Upper lobe of left lung (tissue), 6 donors: ENCODE measurements at places on chromosomes 5 and 9. TPM values are rescaled to one million over a fixed set of nuclear protein-coding genes. Genes with fewer than 3 reads are reported as not detected.

DNA sequence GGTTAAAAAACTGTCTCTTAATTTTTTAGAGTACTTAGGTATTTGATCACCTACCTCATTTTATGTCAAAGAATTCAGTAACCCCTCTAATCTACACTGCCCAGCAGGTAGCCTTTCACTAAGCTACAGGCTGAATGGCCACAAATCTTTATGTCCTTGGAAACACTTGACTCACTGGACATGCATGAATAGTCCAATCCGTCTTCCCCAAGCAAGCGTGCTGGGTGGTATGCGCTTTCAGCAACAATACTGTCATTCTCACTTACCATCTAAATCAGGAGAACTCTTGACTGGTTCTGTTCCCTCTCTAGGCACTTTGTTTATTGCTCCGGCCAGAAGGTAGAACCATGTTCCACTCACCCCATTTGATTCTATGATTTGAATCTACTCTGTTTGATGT, 73.1 kb downstream of the TRPM3 start:
- H3K4me1 ChIP-seq: no peaks in the 10 kb centered on the region
- H3K27me3 ChIP-seq: no peaks in the 10 kb centered on the region

DNA sequence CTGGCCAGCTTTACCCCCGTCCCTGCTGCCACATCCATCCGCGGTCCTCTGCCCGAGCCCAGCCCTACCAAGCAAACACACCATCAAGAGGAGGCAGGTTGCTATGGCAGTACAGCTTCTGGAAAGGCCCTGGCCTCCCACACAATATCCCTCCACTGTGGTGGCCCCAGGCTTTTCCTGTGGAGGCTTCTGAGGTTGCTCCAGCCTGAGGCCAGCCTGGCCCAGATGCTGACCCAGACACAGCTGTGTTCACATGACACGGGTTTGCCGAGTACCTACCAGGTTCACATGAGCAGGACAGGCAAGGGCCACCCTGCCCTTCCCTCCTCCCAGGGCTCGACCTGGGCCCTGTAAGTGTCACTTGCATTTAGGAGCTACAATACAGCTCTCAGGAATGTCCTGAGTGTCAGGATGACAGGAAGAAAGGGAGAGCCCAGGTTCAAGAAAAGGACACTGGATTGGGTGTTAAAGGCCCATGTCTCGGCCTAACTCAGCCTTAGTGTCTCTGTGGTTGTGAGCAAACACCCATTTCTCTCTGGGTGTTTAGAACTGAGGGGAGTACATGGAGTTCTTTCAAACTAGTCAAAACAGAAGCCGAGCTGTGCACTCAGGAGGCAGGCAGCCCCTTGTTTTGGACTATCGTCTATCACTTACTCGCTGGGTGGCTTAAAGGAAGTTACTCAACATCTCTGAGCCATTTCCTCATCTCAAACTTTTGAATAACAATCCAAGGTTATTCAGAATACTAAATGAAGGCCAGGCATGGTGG, 40.2 kb downstream of the NAIF1 start:
- H3K4me1 ChIP-seq: peaks cover 4% of the 10 kb centered on the region
- H3K4me3 ChIP-seq: no peak overlapping the region
- no peaks in the 10 kb centered on the region for H3K36me3 ChIP-seq
- DNase-seq: no peak
- no peaks in the 10 kb centered on the region for H3K27me3 ChIP-seq

DNA sequence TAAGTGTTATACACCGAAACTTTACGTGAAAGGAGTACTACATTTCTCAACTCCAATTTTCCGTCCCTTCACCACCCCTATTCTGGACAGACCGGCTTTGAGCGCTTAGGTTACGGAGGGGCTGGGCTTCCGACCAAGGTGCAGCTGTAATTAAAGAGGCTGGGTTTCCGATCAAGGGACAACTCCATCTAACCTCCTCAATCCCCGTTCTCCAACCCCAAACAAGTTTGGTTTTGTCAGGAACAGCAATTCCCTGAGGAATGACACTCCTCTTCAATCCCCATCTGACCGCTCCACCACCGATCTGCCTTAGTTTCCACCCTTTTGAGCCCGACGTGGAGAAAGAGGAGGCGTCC, 577 bp downstream of the TUT7 start:
- H3K4me3 ChIP-seq: peak overlapping the region; percentile 67
- H3K36me3 ChIP-seq: no peaks in the 10 kb centered on the region
- peak overlapping the region; percentile 99 for H3K27ac ChIP-seq
- H3K27me3 ChIP-seq: no peaks in the 10 kb centered on the region
- peaks cover 42% of the 10 kb centered on the region for H3K4me1 ChIP-seq
- DNase-seq: no peak

Gene CORO2A
- total RNA-seq: 10.5 TPM

DNA sequence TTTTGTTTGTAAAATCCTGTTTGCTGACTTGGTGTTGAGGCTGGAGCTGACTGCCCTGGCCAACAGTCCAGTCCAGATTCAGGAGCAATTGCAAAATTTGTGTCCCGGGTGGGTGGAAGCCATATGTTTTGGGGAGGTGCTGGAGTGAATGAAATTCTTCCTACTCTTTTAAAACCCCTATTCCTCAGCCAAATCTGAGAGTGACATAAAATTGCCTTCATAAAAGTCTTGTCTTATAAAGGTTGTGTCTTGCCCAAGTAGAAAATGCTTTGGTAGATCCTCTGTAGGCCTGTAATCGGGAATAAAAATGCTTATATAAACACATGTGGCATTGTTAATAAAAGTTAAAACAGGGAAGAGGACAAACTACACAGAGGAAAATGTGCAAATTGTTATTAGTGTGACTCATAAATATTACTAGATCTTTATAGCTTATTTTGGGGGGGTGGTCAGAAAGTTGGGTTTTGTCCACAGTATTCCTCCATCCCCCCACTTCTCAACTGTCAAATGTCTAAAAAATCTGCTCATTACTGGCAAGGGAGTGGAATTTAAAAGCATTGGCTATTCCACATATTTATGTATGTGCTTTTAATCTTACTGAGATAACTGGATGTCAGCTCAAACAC, 45.6 kb downstream of the NNT start:
- no peak for DNase-seq
- H3K4me1 ChIP-seq: no peaks in the 10 kb centered on the region
- H3K4me3 ChIP-seq: no peak overlapping the region
- H3K36me3 ChIP-seq: peaks cover 14% of the 10 kb centered on the region

DNA sequence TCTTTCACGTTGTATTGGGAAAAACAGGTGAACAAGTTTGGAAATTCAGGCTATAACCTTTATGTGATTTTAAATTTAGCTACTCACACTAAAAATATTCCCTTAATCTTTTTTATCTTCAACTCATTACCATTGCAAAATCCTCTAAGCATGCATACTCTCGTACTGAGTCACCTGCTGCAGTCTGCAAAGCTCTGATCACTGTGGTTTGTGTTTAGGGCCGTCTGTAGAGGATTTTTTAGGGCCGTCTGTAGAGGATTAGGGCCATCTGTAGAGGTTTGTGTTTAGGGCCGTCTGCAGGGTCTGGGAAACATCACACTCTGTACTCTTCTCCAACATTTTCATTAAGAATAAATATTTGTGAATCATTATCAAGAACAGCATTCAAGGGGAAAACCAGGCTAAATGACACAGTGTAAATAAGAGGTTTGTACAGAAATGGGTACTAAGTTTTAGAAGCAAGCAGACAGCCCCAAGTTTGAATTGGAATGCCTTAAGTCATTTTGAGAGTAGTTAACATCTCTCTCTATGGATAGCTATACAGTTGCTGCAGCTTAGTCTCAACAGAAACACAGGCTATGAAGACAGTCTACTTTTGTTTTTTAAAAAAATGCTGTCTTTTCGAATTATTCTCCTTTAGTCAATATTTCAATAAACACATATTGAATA, 155.0 kb upstream of the TSLP start:
- DNase-seq: no peak
- H3K27ac ChIP-seq: no peak overlapping the region
- no peak overlapping the region for H3K4me3 ChIP-seq
- H3K4me1 ChIP-seq: peaks cover 9% of the 10 kb centered on the region
